ENCODE measurements at places on chromosomes 16 and 17. TPM values are rescaled to one million over a fixed set of nuclear protein-coding genes. Genes with fewer than 3 reads are reported as not detected.

The GNG13 gene
- not detected for total RNA-seq

The CACNG1 gene
- not detected for total RNA-seq

DNA sequence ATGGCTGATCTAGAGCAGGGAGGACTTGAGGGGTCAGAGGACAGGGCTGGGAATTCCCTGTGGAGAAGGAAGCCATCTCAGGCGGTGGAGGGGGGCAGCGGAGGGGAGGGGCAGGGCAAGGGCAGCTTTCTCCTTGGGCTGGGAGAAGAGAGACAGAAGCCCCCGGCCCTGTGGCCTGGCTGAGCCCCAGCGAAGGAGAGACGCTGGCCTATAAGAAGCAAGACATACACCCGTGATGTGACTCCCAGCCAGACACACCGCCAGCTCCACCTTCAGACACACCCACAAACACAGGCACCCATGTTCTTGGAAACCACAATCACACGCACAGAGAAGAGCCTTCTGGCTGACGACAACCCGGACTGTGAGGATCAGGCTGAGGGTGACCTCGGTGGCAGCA is 10.0 kb downstream of the TRPV3 start:
- H3K36me3 ChIP-seq, result no peaks in the 10 kb centered on the region
- no peaks in the 10 kb centered on the region for H3K27me3 ChIP-seq
- no peak for DNase-seq
- H3K27ac ChIP-seq, result no peak overlapping the region
- H3K4me3 ChIP-seq, result no peak overlapping the region

DNA sequence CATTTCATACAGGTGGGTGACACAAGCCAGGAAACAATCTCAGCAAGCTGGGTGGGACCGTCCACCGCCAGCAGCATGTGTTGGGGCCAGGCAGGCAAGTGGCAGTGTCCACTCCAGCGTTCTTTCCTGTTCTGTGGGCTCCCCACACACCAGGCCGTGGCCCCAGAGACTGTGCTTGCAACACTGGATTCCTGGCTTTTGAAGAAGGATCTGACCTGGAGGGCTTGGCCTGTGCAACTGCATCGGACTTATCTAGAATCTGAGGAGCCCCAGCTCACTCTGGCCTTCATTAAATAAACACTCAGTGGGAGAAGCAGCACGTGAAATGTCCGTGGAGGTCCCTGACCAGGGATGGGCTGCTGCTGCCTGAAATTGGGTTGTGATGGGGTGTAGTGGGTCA is 3.2 kb downstream of the KSR1 start:
- H3K4me1 ChIP-seq, result peaks cover 75% of the 10 kb centered on the region
- no peak overlapping the region for H3K4me3 ChIP-seq
- no peak for DNase-seq
- no peaks in the 10 kb centered on the region for H3K27me3 ChIP-seq

- no peak for DNase-seq
- H3K4me1 ChIP-seq, result no peaks in the 10 kb centered on the region
- no peak overlapping the region for H3K27ac ChIP-seq
- no peak overlapping the region for H3K4me3 ChIP-seq
Measured at GRCh38 chr17:33039874-33040273, 48.2 kb downstream of the SPACA3 start.

- DNase-seq, result no peak
- H3K4me1 ChIP-seq, result peaks cover 19% of the 10 kb centered on the region
Measured at GRCh38 chr17:55308613-55309391, 44.0 kb downstream of the HLF start.

All from activated CD8-positive, alpha-beta memory T cell treated with anti-CD3 and anti-CD28 coated beads, Interleukin-2, amount 10 ng/mL, durations not matched to agents 7 days and 5 days (primary cell).